Mesenteric fat pad (tissue), 1 donor: ENCODE measurements at places on chromosomes 1 and 21.

GRCh38 chr1:154759196-154759595 lies 110.9 kb downstream of the KCNN3 start:
- DNase-seq: peak; percentile 35

DNA sequence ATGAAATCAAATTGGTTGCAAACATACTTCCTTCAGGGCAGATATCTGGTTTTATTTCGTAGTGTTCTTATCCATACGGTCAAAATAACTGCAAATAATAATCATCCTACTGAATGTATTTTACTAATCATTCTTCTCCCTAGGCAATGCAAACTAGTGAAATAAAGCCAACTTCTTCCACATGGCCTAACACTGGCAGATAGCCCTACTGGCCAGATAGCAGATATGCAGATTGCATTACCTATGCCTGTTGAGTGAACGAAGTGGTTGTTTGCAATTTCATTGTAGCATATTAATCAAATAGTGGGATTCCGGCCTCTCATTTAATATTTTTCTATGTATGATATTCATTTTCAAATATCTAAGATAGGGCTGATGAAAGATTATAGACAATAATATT lies 116.2 kb downstream of the CENPF start:
- no peak for DNase-seq

- DNase-seq: no peak
These were observed 839.9 kb downstream of the LTN1 start for GRCh38 chr21:28152732-28153131.

- DNase-seq: no peak
These were observed 199.1 kb upstream of the LMO4 start for GRCh38 chr1:87129606-87130005.

- DNase-seq: no peak
These were observed 179.6 kb downstream of the RUNX1 start for GRCh38 chr21:34869545-34869944.

DNA sequence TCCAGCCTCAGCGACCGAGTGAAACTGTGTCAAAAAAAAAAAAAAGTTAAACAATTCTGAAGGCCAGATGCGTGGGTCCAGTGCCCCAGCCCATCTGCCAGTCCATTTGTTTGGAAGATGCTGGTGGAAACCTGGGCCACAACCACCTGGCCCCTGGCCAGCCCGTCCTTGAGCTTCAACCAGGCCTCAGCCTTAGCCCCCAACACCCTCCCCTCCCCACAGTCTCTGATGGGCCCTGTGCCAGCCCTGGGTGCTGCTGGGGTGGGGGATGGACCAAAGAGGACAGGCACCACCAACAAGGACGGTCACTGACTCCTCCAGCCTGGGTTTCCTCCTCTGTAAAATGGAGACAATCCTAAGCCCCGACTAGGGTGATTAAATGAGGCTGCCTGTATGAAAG lies 19.6 kb upstream of the PLEKHG5 start:
- DNase-seq: no peak

- DNase-seq: no peak
These were observed at the start of gene CAPN9 for GRCh38 chr1:230747127-230747730. CAPN9 (plus strand) TSS chr1:230747388; CDS start chr1:230747497, 109 bp downstream.
